ENCODE measurements at places on chromosomes 1 and 21. TPM values are rescaled to one million over a fixed set of nuclear protein-coding genes. Genes with fewer than 3 reads are reported as not detected.

SLC39A1 gene
- total RNA-seq, result 46.8 TPM

FTCD gene
- total RNA-seq, result 178 TPM

TRIM46 gene
- total RNA-seq, result 0.14 TPM

DNAJC28 gene
- 3.2 TPM for total RNA-seq

IFI44L gene
- total RNA-seq, result 2.1 TPM

ANKRD34A gene
- total RNA-seq, result not detected

TP73 gene
- 0.08 TPM for total RNA-seq

HENMT1 gene
- total RNA-seq, result 1.3 TPM

SPRR2A gene
- not detected for total RNA-seq

KRTAP21-2 gene
- total RNA-seq, result not detected

IGSF8 gene
- 9.8 TPM for total RNA-seq

CENPF gene
- 47.3 TPM for total RNA-seq

LCE1A gene
- not detected for total RNA-seq
